Upper lobe of right lung (tissue), 1 donor: ENCODE measurements at places on chromosomes 5 and 9. TPM values are rescaled to one million over a fixed set of nuclear protein-coding genes. Genes with fewer than 3 reads are reported as not detected.

- H3K4me1 ChIP-seq = no peaks in the 10 kb centered on the region
- H3K27ac ChIP-seq = no peak overlapping the region
- DNase-seq = no peak
Measured at GRCh38 chr9:447230-448025, 232.8 kb downstream of the DOCK8 start.

- H3K27ac ChIP-seq = no peak overlapping the region
- no peak for DNase-seq
- no peaks in the 10 kb centered on the region for H3K27me3 ChIP-seq
- no peak overlapping the region for H3K4me3 ChIP-seq
Measured at GRCh38 chr9:116549786-116550660, 137.1 kb upstream of the TRIM32 start.

The PRLR gene
- 1.6 TPM for total RNA-seq

The KIF12 gene
- 6.2 TPM for total RNA-seq

The HCN1 gene
- 0.12 TPM for total RNA-seq

DNA sequence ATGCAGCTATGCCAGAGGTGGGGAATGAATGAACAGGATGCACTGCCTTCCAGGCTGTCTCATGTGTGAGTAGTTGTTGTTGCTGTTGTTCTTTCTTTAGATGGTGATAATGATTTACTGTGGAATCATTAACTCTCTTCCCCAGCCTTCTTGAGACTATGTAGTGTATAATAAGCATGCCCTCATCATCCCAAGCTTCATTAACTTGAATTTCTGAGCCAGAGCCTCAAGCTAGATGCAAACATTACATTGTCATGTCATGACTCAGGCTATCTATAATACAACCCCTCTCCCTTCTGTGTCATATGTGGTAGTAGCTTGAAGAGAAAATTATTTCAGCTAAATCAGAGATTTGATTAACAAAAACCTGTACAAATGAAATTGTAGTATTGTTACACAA is 10.0 kb upstream of the ADAMTSL1 start:
- DNase-seq = no peak
- H3K27ac ChIP-seq = no peak overlapping the region
- no peaks in the 10 kb centered on the region for H3K36me3 ChIP-seq
- H3K27me3 ChIP-seq = peaks cover 3% of the 10 kb centered on the region
- H3K4me3 ChIP-seq = no peak overlapping the region
- no peaks in the 10 kb centered on the region for H3K4me1 ChIP-seq

DNA sequence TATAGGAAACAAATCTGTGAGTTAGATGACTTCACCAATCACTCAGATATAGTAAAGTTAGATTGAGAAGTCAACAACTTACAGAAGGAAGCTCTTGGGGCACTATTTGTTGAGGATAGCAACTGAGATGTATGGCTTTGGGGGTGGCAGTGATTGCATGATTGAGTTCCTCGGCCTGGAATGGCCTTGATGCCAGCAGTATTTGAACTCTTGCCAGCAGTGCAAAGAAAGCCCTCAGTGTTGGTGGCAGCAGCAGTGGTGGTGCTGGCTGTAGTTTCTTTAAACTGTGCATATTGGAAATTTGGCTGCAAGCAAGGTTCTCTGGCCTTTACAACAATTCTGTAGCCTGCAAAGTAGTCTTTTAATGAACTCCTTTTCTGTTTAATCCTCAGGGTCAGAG is 41.4 kb upstream of the PJA2 start:
- no peaks in the 10 kb centered on the region for H3K36me3 ChIP-seq
- no peak overlapping the region for H3K4me3 ChIP-seq
- no peaks in the 10 kb centered on the region for H3K27me3 ChIP-seq
- no peak overlapping the region for H3K27ac ChIP-seq
- peaks cover 19% of the 10 kb centered on the region for H3K4me1 ChIP-seq
- no peak for DNase-seq

DNA sequence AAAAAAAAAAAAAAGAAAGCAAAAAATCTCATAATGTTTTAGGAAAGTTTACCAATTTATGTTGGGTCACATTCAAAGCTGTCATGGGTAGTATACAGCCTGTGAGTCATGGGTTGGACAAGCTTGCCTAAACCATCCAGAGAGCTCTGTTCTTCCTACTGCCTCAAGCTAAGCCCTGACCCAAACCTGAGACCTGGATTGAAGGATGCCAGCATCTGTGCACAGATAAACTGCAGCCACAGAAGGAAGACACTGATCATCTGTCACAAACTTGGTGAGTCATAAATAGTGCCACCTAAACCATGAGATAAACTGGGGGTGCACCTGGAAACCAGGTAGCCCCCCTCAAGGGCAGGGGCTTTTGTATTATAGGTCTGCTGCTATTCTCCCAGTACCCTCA is 31.0 kb downstream of the CSF2 start:
- no peaks in the 10 kb centered on the region for H3K36me3 ChIP-seq
- H3K27me3 ChIP-seq = no peaks in the 10 kb centered on the region
- H3K4me1 ChIP-seq = peaks cover 18% of the 10 kb centered on the region
- H3K4me3 ChIP-seq = no peak overlapping the region

DNA sequence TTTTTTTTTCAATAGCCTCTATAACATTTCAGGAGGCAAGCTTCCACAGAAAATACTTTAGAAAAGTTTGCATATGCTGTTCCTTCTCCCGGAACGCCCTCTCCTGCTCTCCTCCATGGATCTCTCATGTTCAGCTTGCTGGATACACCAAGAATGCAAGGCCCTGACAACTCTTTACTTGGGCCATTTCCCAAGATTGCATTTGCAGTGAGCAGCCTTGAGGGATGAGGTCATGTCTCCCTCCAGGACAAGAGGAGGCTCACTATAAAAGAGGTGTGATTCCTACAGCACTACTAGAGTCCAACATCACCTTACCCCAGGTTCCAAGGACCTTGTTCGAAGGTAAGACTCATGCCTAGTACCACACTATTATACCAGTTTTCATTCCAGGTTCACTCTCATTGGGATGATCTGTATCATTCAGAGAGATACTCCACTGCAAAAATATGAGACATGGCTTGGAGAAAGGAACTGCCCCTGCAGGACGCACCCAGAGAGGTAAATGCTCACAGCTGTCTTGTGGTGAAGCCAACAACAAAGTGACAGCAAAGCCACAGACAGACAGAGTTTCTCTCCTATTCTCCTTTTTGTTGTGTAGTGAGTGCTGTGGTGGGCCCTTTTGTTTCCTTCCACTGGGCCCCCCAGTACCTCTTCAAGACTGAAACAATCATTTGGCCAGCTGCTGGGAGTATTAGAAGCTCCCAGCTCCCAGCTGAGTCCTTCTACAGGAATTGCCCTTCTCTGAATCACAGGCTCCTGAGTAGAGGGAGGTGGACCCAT is 151.7 kb upstream of the ZNF366 start:
- H3K4me1 ChIP-seq = no peaks in the 10 kb centered on the region
- H3K27me3 ChIP-seq = no peaks in the 10 kb centered on the region
- H3K27ac ChIP-seq = no peak overlapping the region
- H3K4me3 ChIP-seq = no peak overlapping the region
- no peaks in the 10 kb centered on the region for H3K36me3 ChIP-seq

The SEMA5A gene
- total RNA-seq = 38.9 TPM

DNA sequence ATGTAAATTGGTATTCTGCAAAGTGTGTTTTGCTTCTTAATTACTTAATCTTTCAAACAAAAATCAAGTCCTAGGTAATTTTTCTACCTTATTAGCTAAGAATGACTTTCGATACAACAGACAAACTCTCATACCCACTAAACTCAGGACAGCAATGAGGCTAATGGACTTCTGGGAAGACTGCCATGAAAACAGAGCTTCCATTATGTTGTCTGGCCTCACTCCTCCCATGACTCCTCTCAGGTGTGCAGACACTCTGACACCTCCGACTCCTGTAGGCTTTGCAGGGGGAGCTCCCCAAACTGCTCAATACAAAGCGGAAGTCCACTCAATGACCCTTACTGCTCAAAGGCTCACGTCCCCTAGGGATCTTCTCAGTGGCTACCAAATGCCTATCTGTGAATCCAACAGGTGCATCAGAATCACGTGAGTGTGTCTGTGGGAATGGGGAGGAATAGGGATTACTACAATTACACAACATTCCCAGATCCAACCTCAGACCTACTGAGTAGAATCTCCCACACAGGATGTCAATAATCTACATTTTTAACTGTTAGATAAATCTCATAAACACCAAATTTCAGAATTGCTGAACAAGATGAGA is 289.9 kb downstream of the RAB3C start:
- no peak for DNase-seq
- H3K36me3 ChIP-seq = no peaks in the 10 kb centered on the region
- no peak overlapping the region for H3K27ac ChIP-seq
- H3K4me1 ChIP-seq = no peaks in the 10 kb centered on the region

The FAM221B gene
- total RNA-seq = not detected

The ABO gene
- total RNA-seq = 16.8 TPM

DNA sequence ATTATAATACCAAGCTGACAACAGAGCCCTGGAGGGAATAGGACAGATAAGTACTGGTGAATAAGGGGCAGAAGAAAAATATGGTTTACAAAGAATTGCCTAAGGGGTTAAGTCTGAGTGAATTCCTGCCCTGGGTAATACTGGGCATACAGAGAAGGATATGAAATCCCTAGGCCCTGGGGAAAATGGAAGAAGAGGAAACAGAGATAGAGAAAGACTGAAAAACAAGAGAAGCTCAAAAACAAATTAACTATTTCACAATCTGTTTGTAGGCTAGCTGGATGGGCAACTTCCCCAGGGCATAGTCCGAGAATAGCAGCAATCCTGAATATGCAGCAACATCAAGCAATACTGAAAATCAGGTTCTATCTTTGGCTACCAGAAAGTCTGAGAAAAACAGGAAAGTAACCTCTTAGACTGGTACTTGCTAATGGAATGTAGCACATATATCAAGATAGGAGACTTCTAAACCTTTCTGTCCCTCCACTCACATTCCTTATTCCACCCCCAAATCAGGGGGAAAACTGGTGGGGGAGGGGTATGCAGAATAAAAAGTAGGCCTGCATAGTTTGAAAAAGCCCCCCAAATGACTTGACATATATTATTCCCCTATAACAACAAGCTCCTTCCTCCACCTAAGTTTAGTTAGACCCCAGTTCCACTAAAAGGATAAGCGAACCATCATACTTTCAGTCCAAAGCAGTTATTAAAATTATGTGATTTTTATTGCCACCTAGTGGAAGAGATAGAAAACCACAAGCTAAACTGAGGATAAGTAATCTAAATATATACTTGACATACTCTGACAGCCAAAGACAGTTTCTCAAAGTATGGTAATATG is 20.6 kb downstream of the SLC38A9 start:
- peaks cover 7% of the 10 kb centered on the region for H3K4me1 ChIP-seq
- no peak overlapping the region for H3K4me3 ChIP-seq
- no peaks in the 10 kb centered on the region for H3K27me3 ChIP-seq
- peak overlapping the region; percentile 53 for H3K27ac ChIP-seq

The ADAMTS2 gene
- 16.4 TPM for total RNA-seq

- no peaks in the 10 kb centered on the region for H3K36me3 ChIP-seq
- H3K27ac ChIP-seq = no peak overlapping the region
- DNase-seq = no peak
- H3K4me1 ChIP-seq = no peaks in the 10 kb centered on the region
- H3K27me3 ChIP-seq = no peaks in the 10 kb centered on the region
- no peak overlapping the region for H3K4me3 ChIP-seq
Measured at GRCh38 chr5:98016771-98017170, 756.7 kb upstream of the RGMB start.

The LRRC14B gene
- not detected for total RNA-seq

The CXCL14 gene
- 0.38 TPM for total RNA-seq
